ENCODE measurements at places on chromosomes 1 and 21. TPM values are rescaled to one million over a fixed set of nuclear protein-coding genes. Genes with fewer than 3 reads are reported as not detected.

HRNR gene
- total RNA-seq = not detected

DNA sequence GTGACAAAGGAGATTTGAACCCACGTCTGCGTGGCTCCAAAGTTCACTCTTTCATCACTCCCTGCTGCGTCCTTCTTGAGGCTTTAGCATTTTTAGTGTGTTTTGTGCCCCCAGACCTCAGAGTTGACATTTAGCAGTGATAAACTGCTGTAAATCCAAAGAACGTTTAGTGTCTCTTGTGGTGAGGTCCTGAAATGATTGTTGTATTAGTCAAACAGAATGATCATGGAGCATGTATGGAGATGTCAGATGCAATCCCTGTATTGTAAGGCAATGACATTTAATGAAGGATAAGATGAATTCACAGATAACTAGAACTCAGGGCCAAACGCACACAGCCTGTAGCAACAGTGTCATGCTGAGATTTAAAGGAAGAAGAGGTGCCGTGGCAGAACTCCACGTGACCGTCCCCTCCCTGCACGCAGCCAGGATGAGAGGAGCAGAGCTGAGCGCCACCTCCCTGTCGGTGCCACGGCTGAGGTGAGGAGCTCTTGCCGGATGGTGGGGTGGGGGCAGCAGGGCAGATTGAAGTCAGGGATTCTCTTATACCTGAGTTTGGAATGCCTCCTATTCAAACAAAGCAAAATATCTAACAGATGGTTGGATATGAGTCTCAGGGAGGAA, 30.1 kb downstream of the NTPCR start:
- no peaks in the 10 kb centered on the region for H3K27me3 ChIP-seq
- peak; percentile 56 for DNase-seq
- peaks cover 20% of the 10 kb centered on the region for H3K4me1 ChIP-seq
- peaks cover 14% of the 10 kb centered on the region for H3K36me3 ChIP-seq
- no peak overlapping the region for H3K27ac ChIP-seq

- no peak for DNase-seq
- no peak overlapping the region for H3K27ac ChIP-seq
- no peak overlapping the region for H3K4me3 ChIP-seq
- H3K4me1 ChIP-seq = peaks cover 23% of the 10 kb centered on the region
Measured at GRCh38 chr1:164586591-164586990, 27.6 kb downstream of the PBX1 start.

DNA sequence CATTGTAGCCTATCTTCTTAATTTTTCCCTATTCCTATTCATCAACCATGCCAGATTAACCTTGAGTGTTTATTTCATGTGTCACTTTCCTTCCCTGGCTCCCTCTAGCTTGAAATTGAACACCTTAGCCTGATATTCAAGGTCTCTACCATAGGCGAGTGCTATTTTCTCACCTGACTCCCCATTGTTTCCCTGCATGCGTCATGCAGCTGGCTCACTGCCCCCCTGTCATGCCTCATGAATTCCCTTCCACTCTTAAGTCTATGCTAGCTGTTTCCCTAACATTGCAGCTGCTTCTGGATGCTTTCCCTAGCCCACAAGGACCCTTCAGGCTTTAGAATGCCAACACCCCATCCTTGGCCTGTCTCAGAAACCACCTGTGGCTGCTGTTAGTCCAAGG, 56.7 kb upstream of the CD1D start:
- H3K4me1 ChIP-seq = no peaks in the 10 kb centered on the region
- H3K27ac ChIP-seq = no peak overlapping the region
- H3K4me3 ChIP-seq = no peak overlapping the region
- H3K27me3 ChIP-seq = peaks cover 3% of the 10 kb centered on the region

DNA sequence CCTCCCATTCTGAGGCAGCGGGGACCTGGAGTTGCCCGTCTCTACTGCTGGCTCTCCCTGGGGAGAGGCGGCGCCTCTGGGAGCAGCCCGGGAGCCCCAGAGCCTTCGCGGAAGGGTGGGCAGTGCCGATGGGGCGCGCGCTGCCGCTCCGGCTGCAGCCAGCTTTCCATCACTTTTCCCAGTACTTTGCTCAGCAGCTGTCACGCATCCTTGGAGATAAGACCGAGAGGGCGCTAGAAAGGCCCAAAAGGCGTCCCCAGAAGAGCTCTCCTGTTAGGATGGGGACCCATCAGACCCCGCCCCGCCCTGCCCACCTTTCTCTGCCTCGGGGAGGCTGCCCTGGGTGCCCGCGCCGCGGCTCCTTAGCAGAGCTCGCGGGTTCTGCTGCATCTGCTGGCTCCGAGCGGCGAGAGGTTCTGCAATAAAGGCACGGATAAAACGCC, 534 bp downstream of the KCNH1 start:
- H3K36me3 ChIP-seq = no peaks in the 10 kb centered on the region
- H3K4me1 ChIP-seq = peaks cover 15% of the 10 kb centered on the region
- no peak overlapping the region for H3K27ac ChIP-seq
- peak overlapping the region; percentile 56 for H3K4me3 ChIP-seq
- H3K27me3 ChIP-seq = peaks cover 51% of the 10 kb centered on the region

DNA sequence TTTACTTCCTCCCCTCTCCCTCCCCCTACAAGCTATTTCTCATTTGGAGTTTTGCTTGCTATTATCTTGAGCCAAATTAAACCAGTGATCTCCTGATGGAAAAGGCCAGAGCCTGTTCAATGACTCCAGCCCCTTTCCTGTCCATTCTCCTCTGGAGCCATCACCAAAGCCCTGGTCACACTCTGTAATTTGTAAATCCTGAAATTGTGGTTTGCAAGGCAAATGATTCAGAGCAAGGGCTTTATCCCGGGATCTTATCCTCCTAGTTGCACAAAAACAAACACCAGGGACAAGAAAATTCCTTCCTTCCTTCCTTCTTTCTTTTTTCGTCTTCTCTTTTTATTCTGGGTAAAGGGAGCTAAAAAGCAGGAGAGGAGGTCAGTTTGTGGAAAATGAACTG, 366.1 kb upstream of the ST6GALNAC5 start:
- H3K4me1 ChIP-seq = no peaks in the 10 kb centered on the region
- no peak overlapping the region for H3K4me3 ChIP-seq
- no peak for DNase-seq
- no peak overlapping the region for H3K27ac ChIP-seq
- no peaks in the 10 kb centered on the region for H3K27me3 ChIP-seq

GBP2 gene
- total RNA-seq = 72.3 TPM

ATP6V1G3 gene
- not detected for total RNA-seq

DNA sequence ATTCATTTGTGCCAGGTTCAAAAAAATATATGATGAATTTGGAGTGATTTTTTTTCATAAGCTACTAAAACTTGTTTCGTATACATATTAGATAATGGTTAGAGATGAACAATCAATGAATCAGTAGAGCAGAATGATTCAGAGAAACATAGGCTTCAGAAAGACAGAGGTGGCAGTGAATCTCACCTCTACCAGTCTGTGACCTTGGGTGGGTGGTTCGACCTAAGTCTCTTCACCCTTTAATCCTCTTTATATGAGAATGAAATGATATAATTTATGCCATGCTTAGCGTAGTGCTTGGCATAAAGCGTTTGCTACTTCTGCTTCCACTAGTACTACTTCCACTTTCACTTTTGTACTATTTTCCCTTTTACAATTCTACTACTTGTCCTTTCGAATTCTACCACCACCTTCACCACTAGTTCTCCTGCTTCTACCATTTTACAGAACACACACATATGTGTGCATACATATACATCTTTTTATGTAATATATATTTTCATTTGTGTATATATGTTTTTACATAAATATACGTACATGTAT, 45.1 kb downstream of the FYB2 start:
- no peak for DNase-seq
- no peaks in the 10 kb centered on the region for H3K4me1 ChIP-seq
- no peak overlapping the region for H3K4me3 ChIP-seq
- H3K27ac ChIP-seq = no peak overlapping the region

- H3K4me3 ChIP-seq = no peak overlapping the region
- no peaks in the 10 kb centered on the region for H3K27me3 ChIP-seq
- H3K36me3 ChIP-seq = peaks cover 8% of the 10 kb centered on the region
- peaks cover 32% of the 10 kb centered on the region for H3K4me1 ChIP-seq
Measured at GRCh38 chr21:39386899-39387298, 38.0 kb upstream of the HMGN1 start.

- no peaks in the 10 kb centered on the region for H3K4me1 ChIP-seq
- H3K27ac ChIP-seq = no peak overlapping the region
- H3K36me3 ChIP-seq = no peaks in the 10 kb centered on the region
- no peaks in the 10 kb centered on the region for H3K27me3 ChIP-seq
- H3K4me3 ChIP-seq = no peak overlapping the region
Measured at GRCh38 chr1:232101231-232101630, 474.6 kb downstream of the DISC1 start.

- H3K27me3 ChIP-seq = no peaks in the 10 kb centered on the region
- no peaks in the 10 kb centered on the region for H3K36me3 ChIP-seq
- no peaks in the 10 kb centered on the region for H3K4me1 ChIP-seq
Measured at GRCh38 chr1:178151831-178152230, 57.9 kb downstream of the RASAL2 start.

PARP1 gene
- total RNA-seq = 70.0 TPM

FAM78B gene
- total RNA-seq = 1.4 TPM

DNA sequence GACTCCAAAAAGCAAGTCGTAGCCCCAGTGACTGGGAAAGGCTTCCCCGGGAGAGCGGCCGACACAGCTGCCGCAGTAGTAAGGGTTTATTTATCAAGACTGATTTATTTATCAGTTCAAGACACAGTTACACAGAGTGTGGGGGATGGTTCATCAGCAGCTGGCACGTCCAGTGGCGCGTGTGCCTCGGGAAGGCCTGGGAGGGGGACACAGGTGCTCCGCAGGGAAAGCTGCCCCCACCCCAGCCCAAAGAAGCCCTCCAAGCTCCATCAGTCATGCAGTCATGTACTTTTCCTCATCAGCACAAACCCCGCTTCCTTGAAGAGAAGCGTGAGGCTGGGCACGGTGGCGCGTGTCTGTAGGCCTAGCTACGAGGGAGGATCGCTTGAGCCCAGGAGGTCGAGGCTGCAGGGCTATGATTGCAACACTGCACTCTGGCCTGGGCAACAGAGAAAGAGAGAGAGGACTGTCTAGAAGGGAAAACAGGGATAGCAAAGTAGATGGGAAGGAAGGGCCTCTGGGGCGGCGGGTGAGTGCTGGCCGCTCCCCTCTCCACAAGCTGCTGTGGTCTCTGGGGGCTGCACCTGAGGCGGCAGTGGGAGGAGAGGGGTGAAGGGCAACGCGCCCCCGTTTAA, 53.2 kb downstream of the PRKCZ start:
- H3K36me3 ChIP-seq = peaks cover 13% of the 10 kb centered on the region
- no peaks in the 10 kb centered on the region for H3K27me3 ChIP-seq
- DNase-seq = no peak

DNA sequence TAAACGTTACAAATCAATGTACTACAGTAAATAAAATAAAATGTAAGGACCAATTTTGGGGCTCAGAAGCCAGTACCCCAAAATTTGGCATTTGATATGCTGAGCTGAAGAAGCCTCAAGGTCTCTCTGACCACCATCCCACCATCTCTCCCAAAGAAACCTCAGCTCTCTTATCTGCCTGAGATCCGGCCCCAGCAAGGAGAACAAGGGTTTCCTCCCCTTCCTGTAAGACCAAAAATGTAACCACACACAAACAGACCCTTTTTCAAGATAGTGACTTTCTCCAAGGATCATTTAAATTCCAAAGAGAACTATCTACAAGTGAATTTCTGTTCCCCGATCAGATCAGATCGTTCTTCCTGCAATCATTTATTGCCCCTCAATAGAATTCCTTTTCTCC, 68.1 kb upstream of the SLC45A1 start:
- H3K4me1 ChIP-seq = no peaks in the 10 kb centered on the region
- H3K36me3 ChIP-seq = no peaks in the 10 kb centered on the region
- no peak overlapping the region for H3K27ac ChIP-seq
- H3K27me3 ChIP-seq = no peaks in the 10 kb centered on the region
- no peak for DNase-seq
- H3K4me3 ChIP-seq = no peak overlapping the region

DNA sequence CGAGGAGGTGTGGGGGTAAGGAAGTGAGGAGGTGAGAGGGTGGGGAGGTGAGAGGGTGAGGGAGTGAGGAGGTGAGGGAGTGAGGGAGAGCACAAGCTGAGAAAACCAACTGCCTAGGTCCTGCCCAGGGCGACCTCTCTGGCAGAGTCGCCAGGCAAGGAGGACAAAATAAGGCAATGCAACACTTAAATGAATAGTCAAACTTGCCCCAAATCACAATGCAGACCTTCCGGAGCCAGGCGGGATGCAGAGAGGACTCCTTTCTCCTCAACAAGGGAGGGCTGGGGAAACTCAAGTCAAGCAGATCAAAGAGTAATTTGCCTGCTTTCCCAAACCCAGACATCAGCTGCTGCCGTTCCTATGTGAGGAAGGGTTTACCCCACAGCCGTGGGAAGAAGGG, 86.0 kb downstream of the CCDC185 start:
- H3K27me3 ChIP-seq = peaks cover 17% of the 10 kb centered on the region
- no peaks in the 10 kb centered on the region for H3K4me1 ChIP-seq
- no peak for DNase-seq
- no peak overlapping the region for H3K27ac ChIP-seq
- no peaks in the 10 kb centered on the region for H3K36me3 ChIP-seq

KRTAP19-3 gene
- total RNA-seq = not detected

DNA sequence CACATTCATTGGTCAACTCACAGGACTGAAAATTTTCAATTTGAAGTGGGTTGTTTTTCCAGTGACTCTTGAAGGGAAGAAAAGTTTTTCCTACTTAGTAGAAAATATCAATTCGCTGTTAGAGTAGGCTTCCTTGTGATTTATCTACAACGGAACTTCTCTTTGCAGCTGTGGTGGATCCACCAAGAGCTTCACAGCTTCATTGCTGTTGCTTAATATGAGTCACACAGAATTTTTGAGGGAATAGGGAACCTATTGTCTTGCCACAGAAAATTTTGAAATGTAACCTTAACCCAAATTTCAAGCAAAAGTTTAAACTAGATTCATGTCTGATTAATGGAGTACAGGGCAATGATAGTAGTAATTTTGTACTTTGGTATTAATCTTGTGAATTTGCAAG, 58.4 kb upstream of the IFI44L start:
- no peak overlapping the region for H3K27ac ChIP-seq
- no peaks in the 10 kb centered on the region for H3K27me3 ChIP-seq
- no peaks in the 10 kb centered on the region for H3K4me1 ChIP-seq
- no peak for DNase-seq
- H3K36me3 ChIP-seq = no peaks in the 10 kb centered on the region

DNA sequence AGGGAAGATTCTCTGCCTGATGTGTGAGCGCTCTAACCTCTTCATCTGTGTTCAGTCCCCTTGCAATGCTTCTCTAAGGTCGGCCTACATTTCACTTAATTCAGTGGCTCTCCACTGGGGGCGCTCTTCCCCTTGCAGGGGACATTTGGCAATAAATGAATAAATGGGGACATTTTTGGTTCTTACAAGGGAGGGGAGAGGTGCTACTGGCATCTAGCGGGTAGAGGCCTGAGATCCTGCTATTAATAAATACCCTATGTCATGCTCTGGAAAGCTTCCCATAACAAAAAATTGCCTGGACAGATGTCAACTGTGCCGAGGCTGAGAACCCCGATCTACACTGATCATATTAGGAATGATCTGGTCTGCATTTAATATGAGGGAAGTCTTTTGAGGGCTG, 25.9 kb upstream of the DNAJC11 start:
- no peak overlapping the region for H3K27ac ChIP-seq
- H3K27me3 ChIP-seq = no peaks in the 10 kb centered on the region
- no peaks in the 10 kb centered on the region for H3K36me3 ChIP-seq
- no peak overlapping the region for H3K4me3 ChIP-seq
- peaks cover 5% of the 10 kb centered on the region for H3K4me1 ChIP-seq

GRCh38 chr1:34786521-34787325, 5.7 kb downstream of the GJB3 start:
- peaks cover 37% of the 10 kb centered on the region for H3K4me1 ChIP-seq
- no peak overlapping the region for H3K27ac ChIP-seq
- peaks cover 11% of the 10 kb centered on the region for H3K27me3 ChIP-seq
- no peak for DNase-seq
- H3K36me3 ChIP-seq = peaks cover 11% of the 10 kb centered on the region

DFFA gene
- total RNA-seq = 16.4 TPM

DEPDC1 gene
- total RNA-seq = 7.6 TPM
